ENCODE measurements at places on chromosomes 13 and 19.

DNA sequence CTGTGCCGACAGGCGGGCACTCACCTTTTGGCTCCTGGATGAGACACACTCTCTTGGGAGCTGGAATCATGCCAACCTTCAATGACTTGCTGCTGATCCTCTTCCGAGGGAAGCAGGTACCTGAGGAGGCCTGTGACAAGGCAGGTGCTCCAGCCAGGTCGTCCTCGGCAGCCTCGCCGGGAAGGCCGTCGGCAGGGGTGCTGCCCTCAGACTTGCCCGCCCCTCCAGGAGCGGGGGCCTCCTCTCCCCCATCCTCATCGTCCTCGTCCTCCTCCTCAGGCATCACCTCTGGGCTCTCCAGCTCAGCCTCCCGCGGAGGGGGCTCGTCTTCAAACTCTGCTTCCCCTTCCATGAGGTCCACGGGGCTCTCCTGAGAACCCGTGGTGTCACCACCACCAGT is 29.2 kb downstream of the SUGP2 start:
- DNase-seq, result no peak

DNA sequence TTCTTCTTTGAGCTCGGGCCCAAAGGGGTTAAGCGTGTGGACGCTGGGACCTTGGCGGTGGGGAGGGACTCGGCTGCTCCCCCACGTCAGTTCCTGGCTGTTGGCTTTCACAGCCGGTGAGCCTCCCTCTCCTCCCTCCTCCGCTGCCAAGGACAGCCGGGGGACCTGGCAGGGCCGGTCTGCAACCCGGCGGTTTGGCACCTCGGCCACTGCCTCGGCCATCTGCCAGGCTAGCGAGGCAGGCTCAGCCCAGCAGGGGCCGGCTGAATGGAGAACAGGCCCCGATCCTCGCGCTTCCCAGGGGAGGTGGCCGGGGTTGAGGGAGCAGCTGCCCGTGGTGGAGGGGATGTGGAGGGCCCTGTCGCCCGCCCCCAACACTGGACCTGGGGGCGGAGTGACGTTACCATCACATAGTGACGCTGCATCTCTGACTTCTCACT is 5.0 kb downstream of the TLE5 start:
- DNase-seq, result no peak

GRCh38 chr19:23804676-23805075 is 46.0 kb upstream of the ZNF681 start:
- DNase-seq, result no peak

DNA sequence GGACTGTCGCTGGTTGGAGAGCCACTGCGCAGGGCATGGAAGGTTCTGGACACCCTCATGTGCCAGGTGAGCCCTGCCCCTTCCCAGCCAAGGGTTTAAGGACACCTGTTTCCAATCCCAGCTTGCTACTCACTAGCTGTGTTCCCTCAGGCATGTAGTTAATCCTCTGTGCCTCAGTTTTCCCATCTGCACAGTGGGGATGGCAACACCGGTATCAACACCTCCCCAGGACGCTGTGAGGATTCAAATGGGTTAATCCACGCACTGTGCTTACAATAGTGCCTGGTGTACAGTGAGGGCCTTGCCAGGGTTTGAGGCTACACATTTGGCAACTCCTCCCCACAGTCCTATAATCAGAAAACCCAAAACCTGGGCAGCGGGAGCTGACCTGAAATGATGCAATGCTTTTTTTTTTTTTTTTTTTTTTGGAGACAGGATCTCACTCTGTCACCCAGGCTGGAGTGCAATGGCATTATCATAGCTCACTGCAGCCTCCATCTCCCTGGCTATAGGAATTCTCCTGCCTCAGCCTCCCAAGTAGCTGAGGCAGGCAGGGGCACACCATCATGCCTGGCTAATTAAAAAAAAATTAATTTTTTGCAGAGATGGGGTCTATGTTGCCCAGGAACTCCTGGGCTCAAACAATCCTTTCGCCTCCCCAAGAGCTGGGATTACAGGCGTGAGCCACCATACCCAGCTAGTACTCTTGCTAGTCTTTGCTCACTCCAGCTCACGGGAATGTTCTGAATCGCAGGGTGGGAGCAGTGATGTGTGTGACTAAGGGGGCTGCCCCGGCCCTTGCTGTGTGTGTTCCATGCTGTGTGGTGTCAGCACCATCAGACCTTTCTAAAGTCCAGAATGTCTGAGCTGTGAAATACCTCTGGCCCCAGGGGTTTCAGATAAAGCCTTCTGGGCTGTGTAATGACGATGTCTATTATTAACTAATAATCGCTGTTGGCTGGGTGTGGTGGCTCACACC is 2.3 kb downstream of the ACP4 start:
- no peak for DNase-seq

GRCh38 chr13:41188584-41188983 is 5.8 kb downstream of the KBTBD7 start:
- no peak for DNase-seq

DNA sequence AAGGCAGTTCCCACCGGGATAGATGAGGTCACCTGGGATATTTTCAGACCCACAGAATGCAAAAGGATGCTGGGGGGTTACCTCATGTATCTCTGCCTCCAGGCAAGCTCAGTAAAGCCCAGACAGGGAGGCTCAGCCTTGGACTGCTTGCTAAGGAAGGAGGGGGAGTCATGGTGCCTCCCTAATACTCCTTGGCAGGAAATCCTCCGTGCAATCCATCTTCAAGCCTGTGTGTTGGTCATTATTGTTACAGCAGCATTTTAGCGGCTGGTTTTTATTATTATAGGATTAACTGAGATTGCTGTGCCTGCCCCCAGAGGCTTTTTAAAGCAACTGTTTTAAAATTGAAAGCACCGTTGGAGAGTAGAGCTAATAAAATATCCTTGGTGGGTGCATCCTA is 188.5 kb upstream of the UBL3 start:
- DNase-seq, result no peak

- DNase-seq, result no peak
Observed at GRCh38 chr19:30733826-30734550, 361.8 kb downstream of the ZNF536 start.

DNA sequence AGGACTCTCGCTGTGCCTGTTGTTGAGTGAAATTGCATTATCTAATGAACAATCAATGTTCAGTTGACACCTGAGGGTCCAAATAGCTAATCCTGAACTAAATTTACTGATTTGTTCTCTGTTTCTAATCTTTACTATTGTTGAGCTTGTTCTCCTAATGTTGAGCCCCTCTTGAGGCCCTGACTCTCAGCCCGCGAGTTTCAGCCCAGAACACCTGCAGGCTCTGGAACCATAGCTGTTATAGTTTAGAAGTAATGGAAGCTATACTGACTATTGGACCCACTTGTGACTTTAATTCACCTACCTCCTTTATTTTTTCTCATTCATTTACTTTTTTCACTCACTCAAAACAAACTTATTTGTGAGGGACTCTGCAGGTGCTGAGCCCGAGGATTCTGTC is 20.6 kb upstream of the PCDH8 start:
- DNase-seq, result no peak

DNA sequence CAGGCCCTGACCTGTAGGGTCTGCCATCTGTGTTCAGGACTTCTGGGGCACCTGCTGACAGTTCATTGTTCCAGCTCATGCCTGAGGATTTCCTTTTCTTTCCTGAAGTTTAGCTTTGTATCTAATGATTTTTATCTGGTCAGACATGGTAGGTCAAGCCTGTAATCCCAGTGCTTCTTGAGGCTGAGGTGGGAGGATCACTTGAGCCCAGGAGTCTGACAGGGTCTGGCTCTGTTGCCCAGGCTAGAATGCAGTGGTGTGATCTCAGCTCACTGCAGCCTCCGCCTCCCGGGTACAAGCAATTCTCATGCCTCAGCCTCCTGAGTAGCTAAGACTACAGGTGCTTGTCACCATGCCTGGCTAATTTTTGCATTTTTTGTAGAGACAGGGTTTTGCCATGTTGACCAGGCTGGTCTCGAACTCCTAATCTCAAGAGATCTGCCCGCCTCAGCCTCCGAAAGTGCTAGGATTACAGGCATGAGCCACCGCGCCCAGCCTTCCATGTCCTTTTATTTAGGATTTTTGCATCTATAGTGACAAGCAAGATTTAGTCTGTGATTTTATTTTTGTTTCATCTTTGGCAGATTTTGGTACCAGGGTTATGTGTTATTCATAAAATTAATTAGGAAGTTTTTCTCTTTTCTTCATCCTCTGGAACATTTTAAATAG is 33.2 kb downstream of the CHST8 start:
- no peak for DNase-seq

GRCh38 chr19:751501-752341 is 809 bp downstream of the MISP start:
- no peak for DNase-seq

- DNase-seq, result no peak
Observed at GRCh38 chr19:31118986-31119385, 230.2 kb downstream of the TSHZ3 start.

Measured in SHP77 (cell line).